ENCODE measurements at places on chromosomes 11 and 22.

DNA sequence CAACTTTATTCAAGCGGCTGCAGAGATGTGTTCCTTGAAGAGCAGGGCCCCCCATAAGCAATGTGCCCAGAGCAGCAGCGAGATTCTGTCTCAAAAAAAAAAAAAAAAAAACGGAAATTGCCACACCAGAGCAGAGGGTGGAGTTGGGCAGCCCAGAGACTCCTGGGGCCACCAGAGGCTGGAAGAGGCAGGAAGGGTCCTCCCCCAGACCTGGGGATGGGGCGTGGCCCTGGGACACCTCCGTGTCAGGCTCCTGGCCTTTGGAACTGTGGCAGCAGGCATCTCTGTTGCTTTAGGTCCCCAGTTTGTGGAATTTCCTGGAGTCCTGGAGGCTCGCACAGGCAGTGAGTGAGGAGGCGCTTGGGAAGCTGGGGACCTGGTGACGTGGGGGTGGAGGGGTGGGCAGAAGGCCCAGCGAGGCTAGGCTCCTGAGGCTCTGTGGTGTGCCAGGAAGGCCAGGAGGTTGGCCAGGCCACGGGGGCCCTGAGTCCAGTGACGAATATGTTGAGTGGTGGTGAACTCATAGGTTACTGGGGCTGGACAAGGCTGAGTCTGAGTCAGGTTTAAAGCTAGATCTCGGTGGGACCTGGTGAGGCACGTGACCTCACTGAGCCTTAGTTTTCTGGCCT, 735.6 kb downstream of the BRD1 start:
- peaks cover 3% of the 10 kb centered on the region for H3K4me1 ChIP-seq
- no peak overlapping the region for H3K27ac ChIP-seq
- H3K36me3 ChIP-seq, result peaks cover 3% of the 10 kb centered on the region

DNA sequence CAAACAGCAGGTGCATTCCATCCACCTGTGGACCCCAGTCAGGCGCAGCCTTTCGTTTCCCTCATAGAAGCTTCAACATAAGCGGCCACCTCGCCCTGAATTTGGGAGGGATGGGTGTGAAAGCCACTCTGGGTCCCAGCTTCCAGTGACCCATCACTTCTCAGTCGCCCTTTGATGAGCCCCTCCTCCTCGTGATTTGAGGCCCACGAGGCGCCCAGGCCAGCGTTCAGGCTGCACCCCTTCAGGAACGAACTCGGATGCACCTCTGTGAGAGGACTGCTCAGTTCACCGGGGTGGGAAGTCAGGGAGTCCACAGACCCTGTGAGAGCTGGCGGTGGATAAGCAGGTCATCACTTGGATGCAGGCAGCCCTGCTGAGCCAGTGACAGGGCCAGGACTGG, 1118.2 kb downstream of the BRD1 start:
- H3K27me3 ChIP-seq, result no peaks in the 10 kb centered on the region
- no peak overlapping the region for H3K4me3 ChIP-seq
- H3K4me1 ChIP-seq, result no peaks in the 10 kb centered on the region
- H3K36me3 ChIP-seq, result no peaks in the 10 kb centered on the region
- DNase-seq, result no peak

DNA sequence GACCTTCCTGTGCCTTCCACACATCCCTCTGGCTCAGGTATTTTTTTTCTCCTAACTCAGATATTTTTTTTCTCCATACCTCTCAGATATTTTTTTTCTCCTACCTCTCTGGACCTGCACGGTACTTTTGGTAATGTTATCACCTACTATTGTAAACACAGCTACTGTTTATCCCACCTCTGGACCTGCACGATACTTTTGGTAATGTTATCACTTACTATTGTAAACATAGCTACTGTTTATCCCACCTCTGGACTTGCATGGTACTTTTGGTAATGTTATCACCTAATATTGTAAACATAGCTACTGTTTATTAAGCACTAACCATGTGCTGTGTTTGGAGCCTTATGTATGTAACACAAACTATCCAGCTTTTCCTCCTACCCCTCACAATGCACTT, 12.1 kb upstream of the UPB1 start:
- peaks cover 15% of the 10 kb centered on the region for H3K4me1 ChIP-seq
- DNase-seq, result no peak
- H3K36me3 ChIP-seq, result peaks cover 7% of the 10 kb centered on the region
- H3K27ac ChIP-seq, result no peak overlapping the region
- H3K4me3 ChIP-seq, result no peak overlapping the region

DNA sequence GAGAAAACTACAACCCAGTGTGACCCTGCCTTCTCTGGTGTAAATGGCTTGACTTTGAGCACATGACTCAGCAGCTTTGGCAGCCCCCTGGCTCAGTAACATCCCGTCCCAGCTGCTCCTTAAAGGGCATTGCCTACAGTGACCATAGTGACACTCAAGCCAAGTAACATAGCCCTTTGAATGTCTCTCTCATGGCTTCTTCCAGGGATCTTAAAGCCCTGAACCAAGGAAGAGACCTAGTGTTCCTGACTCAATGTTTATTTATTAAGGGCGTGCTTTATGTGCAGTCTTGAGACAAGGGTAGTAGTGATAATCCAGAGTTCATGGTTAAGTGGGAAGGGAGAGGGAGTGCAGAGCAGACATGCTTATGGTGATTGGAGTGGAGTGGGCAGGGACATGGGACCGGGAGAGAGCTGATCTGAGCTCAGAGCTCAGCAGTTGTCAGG, 125.7 kb downstream of the PARVA start:
- H3K27me3 ChIP-seq, result peaks cover 9% of the 10 kb centered on the region
- DNase-seq, result no peak
- no peaks in the 10 kb centered on the region for H3K4me1 ChIP-seq
- no peak overlapping the region for H3K27ac ChIP-seq

DNA sequence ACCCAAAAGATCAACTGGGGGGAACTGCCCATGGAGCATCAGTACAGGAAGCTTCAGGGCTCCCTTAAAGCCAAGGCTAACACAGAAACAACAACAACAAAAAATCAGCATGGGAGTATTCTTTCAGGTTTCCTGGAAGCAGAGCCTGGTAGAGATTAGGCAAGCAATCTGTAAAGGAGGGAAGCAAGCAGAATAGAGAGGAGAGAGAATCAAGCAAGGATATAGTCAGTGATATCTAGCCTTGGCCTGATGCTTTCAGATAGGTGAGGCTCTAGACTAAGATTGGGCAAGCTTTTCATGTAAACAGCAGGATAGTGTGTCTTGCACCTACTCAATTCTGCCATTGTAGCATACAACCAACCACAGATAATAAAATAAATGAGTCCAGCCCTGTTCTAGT, 44.4 kb upstream of the FAT3 start:
- H3K4me1 ChIP-seq, result no peaks in the 10 kb centered on the region
- H3K4me3 ChIP-seq, result no peak overlapping the region
- H3K27me3 ChIP-seq, result no peaks in the 10 kb centered on the region
- H3K36me3 ChIP-seq, result no peaks in the 10 kb centered on the region

- peaks cover 52% of the 10 kb centered on the region for H3K27me3 ChIP-seq
- H3K36me3 ChIP-seq, result peaks cover 5% of the 10 kb centered on the region
- no peak overlapping the region for H3K4me3 ChIP-seq
- peaks cover 2% of the 10 kb centered on the region for H3K4me1 ChIP-seq
These were observed 109.7 kb downstream of the HIPK3 start for GRCh38 chr11:33366918-33367317.

DNA sequence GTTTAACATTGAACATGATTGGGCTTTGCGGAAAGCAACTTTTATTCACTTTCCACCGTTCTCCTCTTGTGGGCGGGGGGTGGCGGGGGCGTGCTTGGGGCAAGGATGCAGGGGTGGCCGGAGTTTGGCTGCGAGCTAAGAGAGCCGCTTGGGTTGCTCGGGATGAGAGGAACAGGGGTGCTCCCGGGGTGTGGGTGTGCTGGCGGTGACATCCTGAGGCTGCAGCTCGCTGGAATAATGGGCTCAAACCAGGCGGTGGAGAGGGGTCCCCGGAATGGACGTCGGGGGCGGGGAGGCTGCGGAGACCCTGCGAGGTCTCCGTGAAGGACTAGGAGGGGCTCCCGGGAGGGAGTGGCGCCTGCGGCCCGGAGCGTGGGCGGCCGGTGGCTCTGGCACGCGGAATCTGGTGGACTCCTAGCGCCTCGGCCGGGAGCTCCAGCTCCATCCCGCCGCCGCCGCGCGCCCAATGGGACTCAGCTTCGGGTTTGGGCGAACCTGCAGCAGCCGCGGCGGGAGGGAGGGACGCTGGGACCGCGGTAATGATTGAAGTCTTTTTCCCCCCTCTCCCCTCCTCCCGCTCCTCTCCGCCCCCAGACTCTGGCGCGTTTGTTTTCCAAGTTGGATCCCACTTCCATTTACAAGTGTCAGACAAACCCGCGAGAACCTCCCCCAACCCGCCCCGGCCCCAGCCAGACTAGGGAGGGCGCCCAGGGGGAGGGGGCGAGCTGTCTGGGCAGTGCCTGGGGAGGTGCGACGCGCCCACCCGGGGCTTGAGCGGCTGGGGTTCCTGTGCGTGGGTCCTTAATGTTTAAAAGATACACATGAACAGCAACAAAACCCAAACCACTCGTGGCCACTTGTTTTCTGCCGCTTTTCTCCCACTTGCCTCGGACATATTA, 2.0 kb downstream of the FAT3 start:
- no peak for DNase-seq
- peaks cover 3% of the 10 kb centered on the region for H3K36me3 ChIP-seq
- peaks cover 47% of the 10 kb centered on the region for H3K27me3 ChIP-seq
- no peak overlapping the region for H3K27ac ChIP-seq
- H3K4me1 ChIP-seq, result peaks cover 5% of the 10 kb centered on the region

DNA sequence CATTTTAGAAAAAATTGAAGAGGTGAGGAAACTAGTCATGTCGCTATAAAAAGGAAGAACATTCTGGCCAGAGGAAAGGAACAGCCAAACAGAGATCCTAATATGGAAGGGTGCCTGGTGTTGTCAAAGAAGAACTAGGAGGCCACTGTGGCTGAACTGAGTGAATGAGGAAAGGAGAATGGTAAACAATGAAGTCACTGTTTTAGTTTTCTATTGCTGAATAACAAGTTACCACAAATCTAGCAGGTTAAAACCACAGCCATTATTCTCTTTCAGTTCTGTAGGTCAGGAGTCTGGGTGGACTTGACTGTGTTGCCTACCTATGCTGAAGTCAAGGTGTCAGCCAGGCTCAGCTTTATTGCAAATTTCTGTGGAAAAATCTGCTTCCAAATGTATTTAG, 549.3 kb upstream of the CCDC90B start:
- H3K36me3 ChIP-seq, result peaks cover 2% of the 10 kb centered on the region
- H3K27me3 ChIP-seq, result peaks cover 39% of the 10 kb centered on the region
- H3K4me3 ChIP-seq, result no peak overlapping the region
- H3K4me1 ChIP-seq, result no peaks in the 10 kb centered on the region
- no peak overlapping the region for H3K27ac ChIP-seq

- no peak overlapping the region for H3K4me3 ChIP-seq
- H3K27me3 ChIP-seq, result peaks cover 20% of the 10 kb centered on the region
- no peak for DNase-seq
- no peak overlapping the region for H3K27ac ChIP-seq
- no peaks in the 10 kb centered on the region for H3K4me1 ChIP-seq
- no peaks in the 10 kb centered on the region for H3K36me3 ChIP-seq
These were observed 9.5 kb upstream of the OOSP4A start for GRCh38 chr11:59954219-59954847.

Data from T-helper 17 cell (primary cell).